GOT3 (cell line): ENCODE measurements at places on chromosomes 6 and 20.
A peak's percentile ranks its signal among the peaks of the same experiment; 100 is the strongest.

GRCh38 chr6:82681119-82681714 lies 317.6 kb downstream of the TPBG start:
- DNase-seq, result no peak

- no peak for DNase-seq
These were observed 9.3 kb upstream of the NNAT start for GRCh38 chr20:37511610-37512275.

- DNase-seq, result no peak
These were observed 164.2 kb downstream of the ADAT2 start for GRCh38 chr6:143286251-143286795.

DNA sequence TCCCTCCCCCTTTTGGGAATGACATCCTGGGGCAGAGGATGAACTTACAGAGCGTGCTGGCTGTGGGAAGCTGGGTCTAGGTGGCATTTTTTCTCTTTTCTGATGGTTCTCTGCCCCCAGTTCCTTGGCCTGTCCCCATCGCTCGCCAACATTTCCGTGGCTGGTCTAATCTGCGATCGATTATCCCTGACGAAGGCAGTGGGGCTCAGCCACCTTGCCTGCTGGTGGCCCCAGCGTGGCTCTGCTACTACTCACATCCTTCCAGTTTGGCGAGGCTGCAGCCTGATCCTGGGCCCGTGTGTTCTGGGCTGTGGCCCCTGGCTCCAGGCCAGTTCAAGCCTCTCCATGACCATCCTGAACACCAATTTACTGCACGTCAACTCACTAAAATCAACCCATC lies 6.4 kb upstream of the HLA-DOA start:
- no peak for DNase-seq

DNA sequence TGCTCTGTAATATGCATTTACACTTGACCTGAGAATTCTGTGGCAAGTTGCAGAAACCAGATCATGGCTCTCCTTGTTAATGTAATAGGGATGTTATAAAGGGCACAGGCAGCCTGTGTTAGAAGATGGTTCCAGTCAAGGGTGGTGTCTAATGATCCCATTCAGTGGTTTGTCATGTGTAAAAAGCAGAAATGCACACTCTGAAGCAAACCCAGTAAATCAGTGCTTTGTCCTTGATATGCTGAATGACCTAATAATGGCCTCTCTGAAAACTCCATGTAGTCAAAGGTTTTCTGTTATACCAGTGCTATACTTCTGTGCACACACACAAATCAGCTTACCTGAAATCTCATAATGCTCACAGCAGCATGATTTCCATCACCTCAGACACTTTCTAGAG lies 66.2 kb downstream of the SOBP start:
- DNase-seq, result no peak

DNA sequence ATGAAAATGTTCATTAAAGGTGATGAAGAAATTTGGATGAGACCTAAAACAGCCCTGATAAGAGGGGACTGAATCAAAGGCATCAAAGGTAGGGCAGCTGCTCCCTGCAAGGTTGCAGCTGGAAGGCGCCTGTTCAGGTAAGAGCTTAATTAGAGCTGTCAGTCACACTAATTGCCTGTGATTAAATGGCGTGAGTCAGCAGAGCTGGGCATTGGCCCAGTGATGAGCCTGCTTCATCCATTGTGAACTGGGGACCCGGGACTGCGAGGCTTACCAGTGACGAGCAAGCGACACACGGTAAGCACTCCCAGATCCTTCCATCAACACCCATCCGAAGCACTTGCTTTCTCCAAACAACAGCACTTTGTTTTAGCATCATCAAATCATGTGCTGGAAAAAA lies 621.5 kb upstream of the CDH4 start:
- no peak for DNase-seq

- DNase-seq, result no peak
These were observed 624 bp upstream of the NPEPL1 start for GRCh38 chr20:58691773-58692578.

DNA sequence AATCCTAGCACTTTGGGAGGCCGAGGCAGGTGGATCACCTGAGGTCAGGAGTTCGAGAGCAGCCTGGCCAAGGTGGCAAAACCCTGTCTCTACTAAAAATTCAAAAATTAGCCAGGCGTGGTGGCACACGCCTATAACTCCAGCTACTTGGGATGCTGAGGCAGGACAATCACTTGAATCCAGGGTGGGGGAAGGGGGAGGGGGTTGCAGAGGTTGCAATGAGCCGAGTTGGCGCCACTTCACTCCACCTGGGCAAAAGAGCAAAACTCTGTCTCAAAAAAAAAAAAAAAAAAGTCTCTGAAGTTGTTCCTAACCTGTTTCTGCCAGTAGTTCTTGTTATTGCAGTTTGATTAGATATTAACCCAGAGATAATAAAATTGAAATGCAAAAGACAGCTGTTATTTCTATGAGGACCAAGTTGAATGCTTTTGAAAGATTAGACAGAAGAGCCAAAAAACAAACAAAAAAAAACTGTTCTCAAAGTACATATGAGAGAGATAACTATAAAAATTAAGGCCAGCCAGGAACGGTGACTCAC lies 22.6 kb downstream of the PIGU start:
- no peak for DNase-seq

DNA sequence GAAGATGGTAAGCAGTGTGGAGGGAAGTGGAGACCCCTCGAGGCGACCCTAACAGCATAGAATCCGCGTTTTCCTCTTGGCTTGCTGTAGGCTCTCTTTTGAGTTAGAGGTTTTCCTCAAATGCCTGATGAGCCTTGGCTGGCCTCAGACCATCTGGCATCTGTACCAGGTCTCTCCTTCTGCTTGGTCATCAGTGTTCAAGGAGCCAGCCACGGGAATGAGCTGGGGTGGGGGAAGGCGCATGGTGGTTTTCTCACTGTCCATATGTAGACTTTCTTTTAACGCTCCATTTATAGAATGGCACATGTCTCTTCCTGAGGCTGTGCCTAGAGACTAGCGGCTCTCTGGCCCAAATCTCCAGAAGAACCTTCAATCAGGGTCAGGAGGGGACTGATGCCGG lies 8.1 kb upstream of the GUCA1A start:
- no peak for DNase-seq

GRCh38 chr6:136508725-136509392 lies 41.4 kb downstream of the MAP7 start:
- DNase-seq, result no peak

DNA sequence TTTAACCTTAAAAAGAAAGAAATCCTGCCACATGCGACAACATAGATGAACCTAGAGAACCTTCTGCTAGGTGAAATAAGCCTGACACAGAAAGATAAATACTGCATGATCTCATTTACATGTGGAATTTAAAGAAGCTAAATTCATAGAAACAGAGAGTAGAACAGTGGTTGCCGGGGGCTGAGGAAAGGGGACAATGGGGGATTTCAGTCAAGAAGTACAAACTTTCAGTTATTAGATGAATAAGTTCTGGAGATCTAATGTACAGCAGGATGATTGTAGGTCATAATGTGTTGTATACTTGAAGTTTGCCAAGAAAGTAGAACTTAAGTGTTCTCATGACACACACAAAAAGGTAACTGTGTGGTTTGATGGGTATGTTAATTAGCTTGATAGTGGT lies 204.3 kb upstream of the PRSS16 start:
- no peak for DNase-seq

- no peak for DNase-seq
These were observed 7.4 kb downstream of the ADGRF5 start for GRCh38 chr6:46914279-46914810.

- no peak for DNase-seq
These were observed 634.5 kb downstream of the PHF3 start for GRCh38 chr6:64270083-64270482.

- no peak for DNase-seq
These were observed 24.5 kb downstream of the REPS1 start for GRCh38 chr6:138963531-138963930.

- no peak for DNase-seq
These were observed 21.6 kb upstream of the TBC1D7 start for GRCh38 chr6:13349811-13350506.

DNA sequence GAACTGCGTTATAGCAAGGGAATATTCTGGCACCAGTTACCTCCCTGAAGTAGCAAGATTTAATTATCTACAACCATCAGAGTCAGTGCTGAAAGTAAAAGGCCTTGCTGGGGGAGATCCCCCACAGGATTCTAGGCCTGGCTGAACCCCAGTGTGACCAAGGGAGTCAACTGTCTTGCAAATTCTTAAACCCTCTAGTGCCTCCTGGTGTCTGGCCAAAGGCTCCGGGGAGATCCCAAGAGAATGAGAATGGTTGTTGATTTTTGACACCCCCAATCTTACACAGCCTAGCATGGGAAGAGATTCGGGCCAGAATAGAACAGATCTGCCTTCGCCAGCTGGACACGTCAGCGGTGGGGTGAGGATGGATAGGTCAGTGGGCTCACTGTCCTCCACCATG lies 179.4 kb downstream of the ERMARD start:
- DNase-seq, result no peak

GRCh38 chr6:41591122-41591521 lies 44.9 kb downstream of the FOXP4 start:
- DNase-seq, result no peak

GRCh38 chr6:34093854-34094430 lies 51.9 kb downstream of the GRM4 start:
- no peak for DNase-seq

GRCh38 chr20:409697-410559 lies 1.8 kb downstream of the RBCK1 start:
- no peak for DNase-seq

DNA sequence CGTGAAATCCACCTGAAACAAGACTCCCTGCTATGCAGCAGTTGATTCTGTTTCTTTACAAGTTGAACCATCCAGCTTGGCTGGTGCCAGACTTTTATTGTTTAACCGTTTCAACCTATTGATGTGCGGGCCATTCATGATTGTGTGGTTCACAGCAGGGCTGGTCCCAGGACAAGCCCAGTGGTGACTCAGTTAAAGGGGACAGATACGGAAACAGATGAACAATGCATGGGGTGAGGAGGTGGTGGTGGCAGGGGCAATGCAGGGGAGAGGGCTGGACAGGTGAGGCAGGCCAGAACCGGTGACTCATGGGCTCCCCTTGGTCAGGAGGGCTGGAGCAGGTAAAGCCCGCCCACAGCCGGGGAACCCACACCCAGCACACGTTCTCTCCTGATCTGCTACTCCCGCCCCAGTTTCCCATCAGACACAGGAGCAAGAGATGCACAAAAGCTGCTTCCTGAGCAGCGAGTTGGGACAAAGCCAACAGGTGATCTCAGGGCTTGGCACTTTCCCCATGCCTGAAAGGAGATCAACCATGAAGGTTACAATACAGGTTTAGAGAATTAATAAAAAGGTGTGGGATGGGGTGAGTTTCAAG lies 232.2 kb downstream of the LY86 start:
- DNase-seq, result no peak

GRCh38 chr6:161439093-161439492 lies 165.2 kb upstream of the AGPAT4 start:
- peak; percentile 40 for DNase-seq

DNA sequence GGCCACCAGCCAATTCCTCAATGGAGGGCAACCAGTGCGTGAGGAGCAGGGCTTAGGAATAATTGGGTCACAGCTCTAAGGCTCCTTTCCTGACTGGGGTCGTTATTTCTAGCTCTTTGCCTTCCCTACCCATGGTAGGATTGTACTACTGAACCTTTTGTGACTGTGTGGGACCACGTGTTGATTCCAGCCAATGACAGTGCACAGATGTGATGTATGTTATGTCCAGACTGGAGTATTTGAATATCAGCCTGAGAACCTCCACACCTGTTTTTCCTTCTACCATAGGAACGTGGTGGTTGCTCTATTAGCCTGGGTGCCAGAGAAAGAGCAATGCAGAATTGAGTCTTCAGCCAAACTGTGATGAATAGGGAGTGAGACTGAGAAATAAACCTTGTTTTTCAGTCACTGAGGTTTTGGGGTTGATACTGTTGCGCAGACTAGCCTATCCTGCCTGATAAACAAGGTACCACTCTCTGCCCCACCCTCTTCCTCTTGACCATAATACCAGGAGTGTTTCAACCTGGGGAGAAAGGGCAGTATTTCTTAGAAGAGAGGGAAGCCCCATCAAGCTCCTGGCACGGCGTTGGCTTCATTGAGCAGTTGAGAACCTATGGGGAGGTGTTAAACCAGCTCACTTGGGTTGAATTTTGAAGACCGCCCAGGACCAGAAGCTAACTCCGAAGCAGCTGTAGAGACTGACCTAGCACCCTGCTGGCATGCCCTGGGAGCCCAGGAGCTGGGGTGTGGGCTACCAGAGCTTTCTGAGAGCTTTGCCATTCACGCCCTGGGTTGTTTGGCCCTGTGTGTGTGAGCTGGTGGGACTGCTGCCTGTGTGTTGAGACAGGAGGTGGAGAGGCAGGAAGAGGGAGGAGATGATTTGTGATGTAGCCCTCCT lies 105.5 kb upstream of the BACH2 start:
- no peak for DNase-seq

- DNase-seq, result no peak
These were observed 346.5 kb downstream of the CD83 start for GRCh38 chr6:14464055-14464454.

GRCh38 chr6:169709293-169709692 lies 7.4 kb downstream of the C6orf120 start:
- DNase-seq, result no peak

DNA sequence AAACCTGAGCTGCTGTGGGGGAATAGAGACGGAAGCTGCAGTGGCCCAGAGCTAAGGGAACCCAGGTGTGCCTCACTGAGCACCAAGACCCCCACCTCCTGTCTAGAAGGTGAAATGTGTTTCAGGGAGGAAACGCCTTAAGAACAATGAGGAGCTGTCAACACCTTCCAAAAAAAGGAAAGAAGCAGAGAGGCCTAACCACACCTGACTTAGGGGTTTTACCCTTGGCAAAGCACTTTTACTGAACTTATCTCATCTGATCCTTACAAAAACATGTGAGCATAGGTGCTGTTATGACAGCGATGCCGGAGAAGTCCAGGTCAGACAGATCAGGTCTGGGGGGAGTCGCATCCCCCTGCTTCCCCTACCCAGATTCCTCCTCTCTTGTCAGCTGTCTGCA lies 16.1 kb upstream of the CDKN1A start:
- no peak for DNase-seq

DNA sequence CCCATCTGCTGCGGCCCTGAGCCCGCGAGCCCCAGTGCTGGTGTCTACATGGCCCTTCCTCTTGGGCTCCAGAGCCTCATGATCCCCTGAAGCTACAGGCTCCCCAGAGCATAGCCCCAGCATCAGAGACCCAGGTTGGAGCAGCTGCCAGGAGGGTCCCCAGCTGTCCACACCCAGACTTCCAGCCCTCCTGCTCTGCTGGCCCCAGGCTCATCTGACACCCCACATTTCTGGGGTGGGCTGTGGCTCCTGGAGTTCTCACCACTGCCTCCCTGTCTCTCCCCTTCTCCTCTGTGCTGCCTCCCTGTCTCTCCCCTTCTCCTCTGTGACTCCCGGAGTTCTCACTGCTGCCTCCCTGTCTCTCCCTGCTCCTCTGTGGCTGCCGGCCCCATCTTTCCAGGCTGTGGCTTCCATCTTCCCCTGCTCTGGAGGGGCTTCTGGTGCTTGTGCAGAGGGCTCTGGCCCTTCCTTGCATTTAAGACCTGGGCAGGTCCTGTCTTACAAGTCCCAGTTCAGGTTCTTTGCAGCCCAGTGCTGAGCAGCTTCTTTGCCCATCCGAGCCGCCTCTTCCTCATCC lies 108.1 kb downstream of the ERMARD start:
- no peak for DNase-seq
